ENCODE measurements at places on chromosomes 2 and 18. TPM values are rescaled to one million over a fixed set of nuclear protein-coding genes. Genes with fewer than 3 reads are reported as not detected.

The PRSS56 gene
- not detected for total RNA-seq

The OSR1 gene
- 0.31 TPM for total RNA-seq

The FOSL2 gene
- total RNA-seq = 6.6 TPM

The NT5C1B gene
- total RNA-seq = not detected

The ANO7 gene
- 0.63 TPM for total RNA-seq

The FEV gene
- not detected for total RNA-seq

The PAIP2B gene
- 14.1 TPM for total RNA-seq

The PPP4R3B gene
- total RNA-seq = 113 TPM

The EN1 gene
- not detected for total RNA-seq

The CMPK2 gene
- 8.1 TPM for total RNA-seq

The KLHL14 gene
- 33.8 TPM for total RNA-seq

The NCKAP5 gene
- 19.7 TPM for total RNA-seq

The DUSP19 gene
- total RNA-seq = 9.7 TPM

The RGPD4 gene
- total RNA-seq = not detected

The FOXI3 gene
- 0.63 TPM for total RNA-seq

The RNPEPL1 gene
- total RNA-seq = 10.6 TPM

The KCNJ3 gene
- total RNA-seq = 15.7 TPM

The SCYGR4 gene
- total RNA-seq = not detected

The ACMSD gene
- not detected for total RNA-seq

The OXER1 gene
- 0.31 TPM for total RNA-seq

The ST8SIA3 gene
- 16.6 TPM for total RNA-seq

The SLC40A1 gene
- total RNA-seq = 17.2 TPM

The SERPINB11 gene
- total RNA-seq = not detected

The HOXD9 gene
- not detected for total RNA-seq

The PUM2 gene
- total RNA-seq = 184 TPM

The C2orf15 gene
- 1.6 TPM for total RNA-seq

The TP53I3 gene
- total RNA-seq = 17.2 TPM

The MC4R gene
- total RNA-seq = 1.3 TPM

The PLCD4 gene
- 2.2 TPM for total RNA-seq

The CNGA3 gene
- total RNA-seq = 6.3 TPM

The NOSTRIN gene
- 7.2 TPM for total RNA-seq

The TXNL1 gene
- 52.0 TPM for total RNA-seq

The PKDCC gene
- 30.0 TPM for total RNA-seq

The OTOS gene
- total RNA-seq = not detected

The FBXO41 gene
- 28.8 TPM for total RNA-seq

The HOXD13 gene
- not detected for total RNA-seq

The FAM124B gene
- 6.9 TPM for total RNA-seq

The FBXO48 gene
- 0.94 TPM for total RNA-seq

The IRS1 gene
- 21.9 TPM for total RNA-seq

The CD207 gene
- not detected for total RNA-seq

The DOK6 gene
- total RNA-seq = 94.5 TPM

The IL1F10 gene
- total RNA-seq = not detected

The ARID5A gene
- 2.2 TPM for total RNA-seq

The DNER gene
- 93.3 TPM for total RNA-seq

The GNLY gene
- total RNA-seq = 0.31 TPM

The PTPRM gene
- total RNA-seq = 61.0 TPM

The M1AP gene
- not detected for total RNA-seq

The TDRD15 gene
- not detected for total RNA-seq

The GRB14 gene
- total RNA-seq = 19.1 TPM

The SOX11 gene
- total RNA-seq = 417 TPM

The FLACC1 gene
- 2.5 TPM for total RNA-seq

The TEKT4 gene
- total RNA-seq = not detected

The ASB18 gene
- not detected for total RNA-seq

The IL1B gene
- total RNA-seq = 2.2 TPM

The CXXC1 gene
- total RNA-seq = 56.7 TPM

The CABYR gene
- total RNA-seq = 26.6 TPM

The FAM136A gene
- 26.9 TPM for total RNA-seq
